Cerebellar cortex (tissue), 1 donor: ENCODE measurements at places on chromosomes 13 and 19.

GRCh38 chr19:43507880-43508279 lies 3.3 kb upstream of the PHLDB3 start:
- peak; percentile 44 for DNase-seq

DNA sequence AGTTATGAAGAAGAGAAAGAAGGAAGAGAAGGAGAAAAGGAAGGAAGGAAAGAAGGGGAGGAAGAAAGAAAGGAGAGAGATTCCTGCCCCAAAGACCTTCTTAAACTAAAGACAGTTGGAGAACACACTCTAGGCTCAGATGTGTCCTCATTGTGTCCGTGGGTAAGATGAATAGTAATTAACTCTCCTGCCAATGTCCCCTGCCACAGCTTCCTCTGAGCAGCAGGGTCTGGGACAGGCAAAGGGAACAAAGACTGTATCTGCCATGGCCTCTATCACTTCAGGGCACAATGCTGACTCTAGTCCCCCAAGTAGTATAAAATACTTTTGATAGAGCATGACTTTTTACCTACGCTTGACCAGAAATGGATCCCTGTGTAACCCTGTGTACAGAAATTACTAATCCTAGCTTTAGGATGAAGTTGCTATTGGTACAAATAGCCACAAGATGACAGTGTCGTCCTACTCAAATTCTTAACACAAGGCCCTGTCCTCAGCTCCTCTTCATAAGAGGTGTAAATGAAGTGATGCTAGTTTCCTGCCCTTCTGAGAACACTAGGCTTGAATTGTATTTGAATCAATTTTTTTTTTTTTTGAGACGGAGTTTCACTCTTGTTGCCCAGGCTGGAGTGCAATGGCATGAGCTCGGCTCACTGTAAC lies 186.2 kb upstream of the GPR12 start:
- peak; percentile 78 for DNase-seq

GRCh38 chr13:110230661-110231347 lies 76.2 kb downstream of the COL4A1 start:
- DNase-seq: no peak

GRCh38 chr13:30105381-30105780 lies 202.0 kb downstream of the KATNAL1 start:
- no peak for DNase-seq

DNA sequence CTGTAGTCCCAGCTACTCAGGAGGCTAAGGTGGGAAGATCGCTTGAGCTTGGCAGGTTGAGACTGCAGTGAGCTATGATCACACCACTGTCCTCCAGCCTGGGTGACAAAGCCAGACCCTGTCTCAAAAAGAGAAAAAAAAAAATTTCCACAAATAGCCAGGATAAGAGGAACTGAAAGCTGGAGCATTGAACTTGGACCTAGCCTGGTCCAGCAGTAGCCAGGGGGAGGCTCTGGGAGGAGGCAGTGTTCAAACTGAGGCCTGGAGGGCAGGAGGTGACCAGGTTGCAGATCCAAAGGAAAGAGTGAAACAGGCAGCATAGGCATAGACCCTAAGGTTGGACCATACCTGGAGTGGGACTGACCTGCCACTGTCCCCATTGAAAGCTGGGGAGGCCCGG lies 26.9 kb upstream of the PIK3R2 start:
- DNase-seq: no peak

- DNase-seq: no peak
Observed at GRCh38 chr19:19460761-19461265, 54.5 kb downstream of the TSSK6 start.

DNA sequence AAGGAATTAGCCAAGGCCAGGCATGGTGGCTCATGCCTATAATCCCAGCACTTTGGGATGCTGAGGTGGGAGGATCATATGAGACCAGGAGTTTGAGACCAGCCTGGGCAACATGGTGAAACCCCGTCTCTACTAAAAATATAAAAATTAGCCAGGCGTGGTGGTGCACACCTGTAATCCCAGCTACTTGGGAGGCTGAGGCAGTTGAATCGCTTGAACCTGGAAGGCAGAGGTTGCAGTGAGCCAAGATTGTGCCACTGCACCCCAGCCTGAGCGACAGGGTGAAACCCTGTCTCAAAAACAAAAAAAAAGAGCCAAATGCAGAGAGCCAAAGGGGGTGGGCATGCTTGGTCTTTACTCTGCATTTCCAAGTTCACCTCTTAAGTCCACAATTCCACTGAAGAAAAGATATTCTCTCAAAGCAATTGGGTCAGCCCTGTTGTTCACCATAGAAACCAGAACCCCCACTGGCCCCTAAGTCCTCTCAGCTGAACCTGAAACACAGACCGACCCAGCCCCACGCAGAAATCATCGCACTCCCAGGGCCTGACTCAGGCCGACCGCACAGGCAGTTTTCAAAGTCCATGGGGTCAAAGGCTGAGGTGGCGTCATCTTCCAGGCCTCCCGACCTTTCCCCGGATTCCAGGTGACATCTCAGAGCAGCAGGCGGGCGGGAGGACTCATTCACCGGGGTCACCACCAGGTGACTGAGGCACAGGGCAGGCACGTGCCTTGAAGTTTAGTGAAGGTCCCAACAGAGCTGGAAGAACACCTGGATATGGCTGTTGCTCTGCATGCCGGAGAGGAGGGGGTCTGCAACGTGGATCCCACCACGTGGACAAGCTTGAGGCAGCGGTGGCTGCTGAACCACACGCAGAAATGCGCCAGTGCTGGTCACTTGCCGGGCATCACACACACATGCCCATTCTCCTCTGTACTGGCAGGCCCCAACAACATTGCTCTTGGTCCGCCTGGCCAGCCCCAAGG lies 33.1 kb downstream of the SLC25A42 start:
- DNase-seq: no peak

DNA sequence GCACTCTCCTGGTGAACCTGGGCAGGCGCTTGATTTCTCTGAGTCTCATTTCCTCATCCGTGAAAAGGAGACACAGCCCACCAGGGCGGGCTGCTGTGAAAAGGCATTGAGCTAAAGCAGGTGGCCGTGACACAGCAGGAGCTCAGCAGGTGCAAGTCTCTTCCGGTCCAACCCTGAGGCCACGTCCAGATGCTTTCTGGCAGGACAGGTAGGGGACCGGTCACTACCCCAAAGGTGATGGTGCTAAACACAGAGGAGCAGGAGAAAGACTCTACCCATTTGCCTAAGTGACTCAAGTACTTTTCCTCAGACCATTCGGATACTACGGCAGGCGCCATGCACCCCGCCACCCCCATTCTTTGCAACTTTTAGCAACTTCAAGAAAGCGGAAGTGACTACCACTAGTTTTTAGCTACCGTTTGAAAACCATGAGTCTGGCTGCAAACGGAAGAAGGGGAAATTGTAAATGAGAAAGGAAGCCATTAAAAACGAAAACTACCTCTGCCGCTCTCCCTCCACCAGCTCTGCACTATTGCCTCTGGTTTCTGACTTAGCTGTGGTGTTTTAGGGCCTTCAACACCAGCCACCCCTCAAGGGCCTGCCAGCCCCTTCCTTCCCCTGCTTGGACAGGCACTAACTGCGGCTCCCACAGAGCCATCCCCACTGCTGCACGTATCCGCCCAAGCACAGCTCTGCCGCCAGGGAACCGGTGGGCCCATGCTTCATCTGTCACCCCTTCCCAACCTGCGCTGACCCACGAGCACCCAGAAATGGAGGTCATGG lies 4.8 kb downstream of the PPP6R1 start:
- DNase-seq: no peak

GRCh38 chr13:76014406-76015318 lies 378.5 kb downstream of the LMO7 start:
- DNase-seq: no peak

GRCh38 chr19:58296104-58296503 lies 9.1 kb upstream of the ERVK3-1 start:
- no peak for DNase-seq

DNA sequence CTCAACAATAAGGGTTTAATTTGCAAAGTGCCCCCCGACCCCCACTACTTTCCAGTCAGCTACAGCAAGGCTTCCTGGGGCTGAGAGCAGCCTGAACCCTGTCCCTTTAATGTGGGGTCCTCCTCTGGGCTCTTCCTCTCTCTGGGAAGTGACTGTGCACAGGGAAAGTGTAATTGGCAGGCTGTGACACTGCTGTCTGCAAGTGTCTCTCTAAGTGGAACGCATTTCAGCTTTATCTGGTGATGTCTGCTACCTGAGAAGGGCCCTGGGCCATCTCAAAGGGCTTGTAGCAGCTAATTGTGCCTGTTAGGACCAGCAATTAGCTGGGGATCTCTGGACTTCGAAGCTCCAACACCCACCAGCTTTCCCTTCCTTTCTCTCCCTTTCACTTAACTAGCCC lies 406.6 kb downstream of the TSHZ3 start:
- no peak for DNase-seq
